ENCODE measurements at places on chromosomes 11 and 22.

- no peak for DNase-seq
Observed at GRCh38 chr22:35517769-35518530, 22.7 kb upstream of the RASD2 start.

GRCh38 chr11:35681163-35681767 is 18.7 kb downstream of the TRIM44 start:
- no peak for DNase-seq

DNA sequence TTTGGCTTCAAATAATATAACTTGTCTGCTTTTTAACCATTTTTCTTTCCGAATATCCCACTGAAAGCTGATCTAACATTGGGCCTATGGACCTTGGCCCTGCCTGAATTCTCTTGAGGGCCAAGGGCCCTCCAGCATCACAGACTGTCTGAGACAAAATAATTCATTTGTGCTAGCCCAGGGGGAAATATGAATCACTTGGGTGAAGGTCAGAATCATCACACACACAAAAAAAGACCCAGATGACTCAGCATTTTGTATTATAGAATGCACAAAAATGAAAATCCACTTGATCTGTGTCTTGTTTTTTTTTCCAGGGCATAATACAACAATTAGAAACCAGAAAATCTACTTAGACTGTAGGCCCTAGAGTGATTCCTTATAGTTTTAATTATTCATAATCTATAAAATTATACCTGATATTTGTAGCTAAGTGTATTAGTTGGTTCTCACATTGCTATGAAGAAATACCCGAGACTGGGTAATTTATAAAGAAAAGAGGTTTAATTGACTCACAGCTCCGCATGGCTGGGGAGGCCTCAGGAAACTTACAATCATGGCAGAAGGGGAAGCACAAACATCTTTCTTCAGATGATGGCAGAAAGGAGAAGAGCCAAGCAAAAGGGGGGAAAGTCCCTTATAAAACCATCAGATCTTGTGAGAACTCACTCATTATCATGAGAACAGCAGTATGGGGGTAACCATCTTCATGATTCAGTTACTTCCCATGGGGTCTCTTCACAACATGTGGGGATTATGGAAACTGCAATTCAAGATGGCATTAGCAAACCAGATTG is 15.6 kb upstream of the RDX start:
- no peak for DNase-seq

DNA sequence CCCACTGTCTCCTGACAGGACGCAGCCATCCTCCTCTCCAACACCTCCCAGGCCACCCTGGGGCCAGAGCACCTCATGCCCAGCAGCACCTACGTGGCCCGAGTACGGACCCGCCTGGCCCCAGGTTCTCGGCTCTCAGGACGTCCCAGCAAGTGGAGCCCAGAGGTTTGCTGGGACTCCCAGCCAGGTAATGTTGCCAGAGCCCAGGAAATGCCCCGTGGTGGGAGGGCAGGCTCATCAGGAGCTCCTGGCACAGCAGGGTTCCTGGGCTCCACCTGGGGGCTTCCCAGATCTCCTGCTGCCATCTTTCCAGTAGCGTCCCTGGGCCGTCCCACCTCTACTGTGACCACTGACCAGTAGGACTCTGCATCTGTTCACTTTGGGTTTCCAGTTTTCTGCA is 16.2 kb downstream of the CSF2RB start:
- DNase-seq: no peak

GRCh38 chr11:120441592-120441991 is 70.0 kb upstream of the GRIK4 start:
- no peak for DNase-seq

- no peak for DNase-seq
Observed at GRCh38 chr11:45252877-45253276, 33.3 kb downstream of the SYT13 start.

DNA sequence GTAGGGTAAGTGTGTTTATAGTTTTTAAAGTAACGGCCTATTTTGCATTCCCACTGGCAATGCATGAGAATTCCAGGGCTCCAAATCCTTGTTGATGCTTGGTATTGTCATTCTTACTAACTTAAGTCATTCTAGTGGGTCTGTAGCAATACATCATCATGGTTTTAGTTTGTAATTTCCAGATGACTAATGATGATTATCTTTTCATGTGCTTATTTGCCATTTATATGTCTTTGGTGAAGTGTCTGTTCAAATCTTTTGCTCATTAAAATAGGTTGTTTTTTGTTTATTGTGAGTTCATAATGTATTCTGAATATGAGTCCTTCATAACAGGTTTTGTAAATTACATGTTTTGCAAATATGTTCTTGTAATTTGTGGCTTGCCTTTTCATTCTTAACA is 31.2 kb downstream of the MTMR3 start:
- DNase-seq: no peak

- DNase-seq: no peak
Observed at GRCh38 chr11:6568191-6568918, 35.1 kb downstream of the RRP8 start.

DNA sequence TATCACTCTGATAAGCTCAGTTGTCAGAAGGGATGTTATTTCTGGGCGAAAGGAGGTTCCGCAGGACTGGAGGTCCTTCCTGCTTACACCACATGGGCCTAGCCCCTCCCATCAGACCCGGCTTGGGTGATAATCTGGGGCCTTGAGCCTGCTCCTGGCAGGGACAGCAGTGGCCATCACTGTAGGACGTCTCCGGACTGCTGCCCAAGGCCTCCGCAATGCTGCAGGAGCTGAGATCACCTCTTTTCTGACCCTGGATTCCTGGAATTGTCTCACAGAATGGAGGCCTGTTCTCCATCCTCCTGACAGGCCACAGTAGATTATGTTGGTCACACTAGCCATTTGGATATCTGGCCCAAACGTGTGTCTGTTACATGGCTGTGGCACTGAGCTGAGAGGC is 9.2 kb upstream of the BIK start:
- DNase-seq: no peak

GRCh38 chr11:15158351-15159015 is 43.8 kb downstream of the INSC start:
- no peak for DNase-seq

- DNase-seq: no peak
Observed at GRCh38 chr11:60169264-60169915, 13.5 kb downstream of the MS4A6A start.
